Activated naive CD8-positive, alpha-beta T cell treated with anti-CD3 and anti-CD28 coated beads, Interleukin-2, amount 10 ng/mL, durations not matched to agents 7 days and 5 days (primary cell): ENCODE measurements at places on chromosomes 5 and 9.

DNA sequence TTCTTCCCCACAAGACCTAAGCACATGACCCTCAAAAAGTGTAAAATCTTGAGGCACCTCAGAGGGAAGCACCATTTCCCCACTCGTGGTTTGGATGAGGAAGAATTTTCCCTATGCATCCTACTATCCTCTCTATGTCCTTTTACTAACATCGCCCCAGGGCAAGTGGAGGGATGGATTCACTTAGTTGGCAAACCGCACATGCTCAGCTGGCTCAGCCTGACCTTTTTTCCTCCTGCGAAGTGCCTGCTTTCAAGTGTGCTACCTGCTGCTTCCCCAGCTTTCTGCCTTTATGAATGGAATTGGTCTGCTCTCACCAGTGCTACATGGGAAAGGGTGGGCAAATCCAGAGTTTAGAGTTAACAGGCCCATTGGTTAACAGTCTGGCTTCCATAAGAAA lies 56.6 kb upstream of the IFNK start:
- DNase-seq, result no peak

GRCh38 chr9:20387062-20387461 lies 235.2 kb downstream of the MLLT3 start:
- DNase-seq, result no peak

- DNase-seq, result peak; percentile 46
Observed at GRCh38 chr9:100216178-100216787, 117.2 kb downstream of the INVS start.

GRCh38 chr5:68225911-68226545 lies 10.5 kb downstream of the PIK3R1 start:
- no peak for DNase-seq

DNA sequence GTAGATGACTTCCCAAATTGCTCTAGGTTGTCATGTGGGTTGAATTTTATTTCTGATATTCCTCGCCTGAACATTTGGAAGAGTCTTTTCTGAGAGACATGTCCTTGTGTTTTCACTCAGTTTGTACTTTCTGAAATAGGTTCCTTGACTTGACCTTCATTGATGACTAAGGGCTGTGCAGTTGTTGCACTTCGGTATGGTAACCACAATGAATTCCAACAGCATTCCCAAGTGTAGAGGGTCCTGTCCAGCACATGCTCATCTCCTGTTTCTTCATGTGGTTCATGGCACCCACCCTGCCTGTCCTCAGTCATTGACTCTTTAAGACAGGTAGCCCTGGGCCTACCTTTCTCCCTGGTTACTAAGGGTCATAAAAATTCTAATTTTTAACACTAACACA lies 527.8 kb downstream of the MTRR start:
- DNase-seq, result no peak

- no peak for DNase-seq
Observed at GRCh38 chr5:6773342-6774035, 60.3 kb downstream of the TENT4A start.

DNA sequence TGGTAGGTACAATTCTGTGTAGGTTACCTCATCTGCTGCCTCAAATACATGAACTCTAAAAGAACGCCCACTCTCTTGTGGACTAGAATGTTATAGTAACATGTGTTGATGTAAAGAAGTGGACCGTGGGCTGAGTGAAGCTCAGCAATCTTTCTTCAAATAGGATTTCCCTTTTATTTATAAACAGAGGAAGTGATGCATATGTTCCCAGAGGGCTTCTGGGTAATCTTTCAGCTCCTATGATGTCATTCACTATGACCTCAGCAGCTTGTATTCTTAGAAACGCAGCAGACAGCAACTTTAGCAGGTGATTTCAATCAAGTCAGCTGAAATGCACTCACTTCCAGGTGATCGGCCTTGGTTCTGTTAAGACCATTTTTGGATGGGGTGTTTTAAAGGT lies 14.4 kb downstream of the F2RL2 start:
- no peak for DNase-seq

DNA sequence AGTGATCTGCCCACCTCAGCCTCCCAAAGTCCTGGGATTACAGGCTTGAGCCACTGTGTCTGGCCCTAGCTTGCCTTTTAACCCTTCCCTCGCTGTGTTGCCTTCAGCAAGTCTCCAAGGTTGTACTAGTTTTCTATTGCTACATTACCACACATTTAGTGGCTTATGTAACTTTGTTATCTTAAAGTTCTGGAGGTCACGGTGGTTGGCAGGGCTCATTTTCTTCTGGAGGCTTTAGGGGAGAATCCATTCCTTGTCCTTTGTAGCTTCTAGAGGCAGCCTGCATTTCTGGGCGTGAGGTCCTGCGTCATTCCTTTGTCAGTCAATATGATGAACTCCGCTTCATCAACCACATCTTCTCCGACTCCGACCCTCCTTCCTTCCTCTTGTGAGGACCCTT lies 2.9 kb upstream of the PRRC2B start:
- DNase-seq, result no peak

DNA sequence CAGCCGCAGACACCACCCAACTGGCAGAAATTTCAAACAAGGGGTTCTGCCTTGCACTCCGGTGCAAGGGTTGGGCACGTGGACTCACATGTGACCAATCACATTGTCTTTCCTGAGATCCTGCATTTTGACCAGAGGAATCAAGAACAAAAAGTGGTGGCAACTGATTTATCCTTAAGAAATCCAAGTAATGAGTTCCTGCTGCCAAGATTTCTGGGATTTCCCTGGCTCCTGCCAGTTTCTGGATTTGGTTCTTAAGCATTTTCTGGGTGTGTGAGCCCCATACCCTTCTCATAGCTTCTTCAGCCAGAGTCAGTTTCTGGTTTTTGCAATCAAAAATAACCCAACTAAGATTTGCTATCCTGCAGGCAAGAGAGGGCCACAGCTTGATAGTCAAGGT lies 17.4 kb upstream of the KCNIP1 start:
- DNase-seq, result no peak

DNA sequence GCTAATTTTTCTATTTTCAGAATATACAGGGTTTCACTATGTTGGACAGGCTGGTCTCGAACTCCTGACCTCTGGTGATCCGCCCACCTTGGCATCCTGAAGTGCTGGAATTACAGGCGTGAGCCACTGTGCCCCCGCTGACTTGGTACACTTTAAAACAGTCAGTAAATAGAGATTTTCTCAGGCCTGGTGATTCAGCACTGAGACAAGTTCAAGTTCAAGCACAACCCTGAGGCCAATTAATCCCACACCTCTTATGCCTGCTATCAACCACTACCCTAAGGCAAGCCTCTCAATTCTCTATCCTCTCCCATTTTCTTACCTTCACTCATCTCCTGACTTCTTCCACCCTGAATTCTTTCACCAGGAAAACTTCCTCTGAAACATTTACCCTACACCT lies 18.9 kb downstream of the MUSK start:
- no peak for DNase-seq

- no peak for DNase-seq
Observed at GRCh38 chr9:16100537-16101091, 547.8 kb downstream of the CCDC171 start.

DNA sequence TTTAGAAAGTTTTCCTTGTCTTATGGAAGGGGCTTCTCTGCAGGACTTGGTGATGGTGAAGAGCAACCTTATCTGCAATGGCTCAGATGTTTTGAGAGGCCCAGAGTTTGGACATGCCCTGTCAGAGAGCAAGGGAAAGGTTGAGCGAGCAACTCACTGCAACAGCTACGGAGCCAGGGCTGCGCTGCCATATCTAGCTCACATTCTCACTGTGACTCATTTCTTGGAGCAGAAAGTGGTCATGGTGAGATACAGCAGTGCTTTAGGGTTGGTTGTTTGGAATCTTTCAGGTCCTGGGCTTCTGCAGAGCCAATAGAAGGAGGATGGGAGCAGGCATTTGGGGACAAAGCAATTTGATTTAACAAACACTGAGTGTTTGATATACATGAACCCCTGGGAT lies 12.3 kb downstream of the GLRA1 start:
- DNase-seq, result no peak

DNA sequence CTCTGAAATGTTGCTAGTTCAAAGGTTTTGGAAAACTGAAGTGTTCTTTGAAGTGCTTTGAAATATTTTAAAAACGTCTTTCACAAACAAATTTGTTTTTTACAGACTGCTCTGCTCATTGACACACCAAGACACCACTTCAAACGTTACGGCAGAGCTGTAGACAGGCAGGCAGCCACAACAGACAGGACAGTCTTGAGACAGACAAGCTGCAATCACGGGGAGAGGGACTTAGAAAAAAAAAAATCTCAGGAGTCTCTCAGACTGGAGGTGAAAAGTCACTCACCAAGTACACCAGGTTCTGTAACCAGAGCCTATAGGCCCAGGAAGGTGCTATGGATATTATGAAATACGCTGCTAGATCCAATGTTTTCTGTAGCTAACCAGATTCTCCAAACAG lies 135.4 kb downstream of the ISL1 start:
- DNase-seq, result no peak

DNA sequence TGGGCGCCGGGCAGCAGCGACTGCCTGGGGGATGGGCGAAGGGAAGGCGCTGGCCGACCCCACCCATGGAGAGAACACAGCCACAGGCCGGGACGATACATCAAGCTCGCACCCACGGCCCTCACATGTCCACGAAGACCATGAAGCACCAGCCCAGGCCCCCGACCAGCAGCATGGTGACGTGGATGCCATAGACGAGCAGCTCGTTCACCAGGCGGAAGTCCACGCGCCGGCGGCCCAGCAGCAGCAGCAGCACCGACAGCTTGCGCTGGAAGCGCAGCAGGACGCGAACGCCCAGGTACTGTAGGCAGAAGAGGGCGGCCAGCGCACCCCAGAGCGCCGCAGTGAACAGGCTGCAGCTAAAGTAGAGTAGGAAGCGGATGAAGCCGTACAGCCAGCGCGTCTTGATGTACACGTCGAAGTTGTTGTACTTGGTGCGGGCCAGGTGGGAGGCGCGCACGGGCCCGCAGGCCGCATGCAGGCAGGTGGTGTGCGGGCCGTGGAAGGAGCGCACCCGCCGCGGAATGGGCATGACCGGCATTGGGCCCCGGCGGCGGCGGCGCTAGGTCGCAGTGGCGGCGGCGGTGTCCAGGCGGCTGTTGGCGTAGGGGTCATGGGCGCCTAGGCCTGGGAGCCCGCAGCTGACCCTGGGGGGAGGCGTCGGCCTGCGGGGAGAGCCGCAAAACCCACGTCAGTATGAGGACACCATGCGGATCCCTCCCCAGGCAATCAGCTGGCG lies 2.1 kb downstream of the TMEM250 start:
- no peak for DNase-seq

GRCh38 chr9:135926402-135927194 lies 19.3 kb upstream of the CAMSAP1 start:
- peak; percentile 45 for DNase-seq

- no peak for DNase-seq
Observed at GRCh38 chr9:109588415-109588814, 90.3 kb upstream of the PTPN3 start.

DNA sequence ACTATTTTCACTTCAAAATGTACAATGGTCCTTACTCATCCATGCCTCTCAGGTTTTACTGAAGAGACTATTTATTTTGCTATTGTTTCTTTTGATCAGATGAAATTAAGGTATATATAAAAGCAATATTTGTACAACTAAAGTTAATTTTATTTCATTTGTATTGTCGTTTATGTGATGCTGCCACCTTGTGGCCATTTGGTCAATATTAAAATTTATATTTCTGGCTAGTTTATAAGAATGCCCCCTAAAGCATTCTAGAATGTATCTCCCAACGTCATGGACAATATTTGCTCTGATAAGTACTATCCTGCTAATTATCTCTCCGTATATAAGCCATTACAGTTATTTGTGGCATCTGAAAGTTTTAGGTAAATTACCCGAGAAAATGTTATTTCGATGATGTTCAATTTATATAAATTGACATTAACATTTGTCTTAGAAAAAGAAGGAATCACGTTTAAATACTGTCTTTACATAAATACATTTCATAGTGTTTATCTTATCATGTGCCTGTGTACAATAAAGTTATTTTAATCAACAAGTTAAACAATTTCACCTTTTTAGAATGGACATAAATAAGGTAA lies 680.0 kb downstream of the TAF11L14 start:
- DNase-seq, result no peak

GRCh38 chr5:94694671-94695070 lies 76.2 kb downstream of the SLF1 start:
- DNase-seq, result no peak

DNA sequence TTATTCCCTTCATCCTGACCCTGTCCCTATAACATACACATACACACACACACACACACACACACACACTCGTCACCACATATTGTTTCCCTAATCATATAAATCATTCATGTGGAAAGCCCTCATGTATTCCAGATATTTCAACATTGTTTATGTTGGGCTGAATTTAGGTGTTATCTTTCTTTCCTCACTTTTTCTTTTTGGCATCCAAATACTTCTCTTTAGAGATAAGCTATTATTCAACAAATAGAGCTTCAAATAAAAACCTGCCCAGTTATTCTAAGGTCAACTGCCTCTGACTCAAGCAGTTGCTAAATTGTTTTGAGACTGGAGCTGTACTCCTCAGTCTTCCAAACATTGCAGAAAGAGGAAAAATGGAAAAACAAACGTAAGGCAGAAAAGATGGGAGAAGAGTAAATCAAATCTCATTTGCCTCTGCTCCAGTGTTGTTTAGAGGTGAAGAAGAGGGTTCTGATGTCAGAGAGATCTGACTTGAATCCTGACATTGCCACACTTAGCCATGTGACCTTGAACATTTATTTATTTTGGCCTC lies 215.7 kb downstream of the GAS1 start:
- DNase-seq, result no peak

DNA sequence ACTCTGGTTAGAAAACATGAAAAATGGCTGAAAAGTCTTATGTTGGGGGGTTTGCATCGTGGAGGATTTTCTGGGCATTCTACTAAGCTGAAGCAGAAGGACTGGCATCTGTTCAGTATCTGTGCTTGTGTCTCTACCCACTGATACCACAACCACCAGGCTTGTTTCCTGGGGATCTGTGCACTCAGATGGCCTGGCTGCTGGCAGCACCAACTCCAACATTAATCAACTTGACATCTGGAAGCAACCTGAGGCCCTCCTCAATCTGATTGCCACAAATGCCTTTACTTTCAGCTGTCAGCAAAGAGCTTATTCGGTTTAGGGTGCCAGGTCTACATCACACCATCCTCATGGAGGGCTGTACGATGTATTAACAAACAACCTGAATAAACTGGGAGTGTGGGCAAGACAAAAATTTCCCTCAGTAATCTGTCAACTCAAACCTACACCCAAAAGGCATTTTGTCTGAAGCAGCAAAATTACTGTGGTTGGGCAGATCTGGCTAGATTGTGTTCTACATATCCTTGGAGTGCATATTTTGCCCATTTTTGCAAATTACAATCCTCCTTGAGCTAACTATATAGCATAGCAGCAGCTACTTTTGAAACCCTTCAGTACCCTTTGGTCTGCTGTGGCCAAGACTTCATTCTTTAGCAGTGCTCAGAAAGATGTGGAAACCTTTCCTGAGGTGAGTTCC lies 74.6 kb downstream of the FOXD1 start:
- DNase-seq, result no peak

GRCh38 chr9:16828340-16829281 lies 41.9 kb downstream of the BNC2 start:
- DNase-seq, result no peak
